Activated CD8-positive, alpha-beta T cell treated with anti-CD3 and anti-CD28 coated beads, Interleukin-2, amount 10 ng/mL, durations not matched to agents 7 days and 5 days (primary cell): ENCODE measurements at places on chromosomes 4 and X.

DNA sequence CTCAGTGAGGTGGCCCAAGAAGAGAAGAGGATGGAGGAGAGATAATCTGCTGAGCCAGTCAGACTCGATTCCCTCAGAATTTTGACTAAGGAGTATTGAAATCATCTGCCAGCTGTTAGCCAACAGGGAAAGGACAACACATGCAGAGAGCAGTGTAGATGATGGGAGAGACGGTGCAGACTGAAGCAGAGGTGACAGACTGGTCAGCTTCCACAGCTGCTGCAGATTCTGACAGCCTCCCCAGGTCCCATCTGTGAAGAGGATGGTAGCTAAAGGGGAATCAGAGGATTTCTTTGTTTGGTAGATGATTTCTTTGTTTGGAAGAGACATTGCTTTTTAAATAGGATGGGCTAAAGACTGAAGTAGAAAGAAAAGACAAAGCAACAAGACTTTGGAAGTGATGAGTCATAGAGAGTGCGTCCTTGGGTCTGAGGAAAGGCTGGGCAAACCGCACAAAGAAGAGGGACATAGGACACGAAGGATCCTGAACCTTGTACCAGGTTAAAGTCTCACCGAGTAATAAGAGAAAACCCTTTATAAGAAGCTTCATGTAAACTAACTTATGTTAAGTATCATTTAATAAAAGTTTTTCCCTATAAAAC is 27.6 kb downstream of the INTU start:
- DNase-seq, result no peak

GRCh38 chr4:107999932-108000539 is 10.3 kb downstream of the HADH start:
- DNase-seq, result no peak

GRCh38 chrX:36462142-36462541 is 542.6 kb downstream of the CFAP47 start:
- DNase-seq, result no peak

DNA sequence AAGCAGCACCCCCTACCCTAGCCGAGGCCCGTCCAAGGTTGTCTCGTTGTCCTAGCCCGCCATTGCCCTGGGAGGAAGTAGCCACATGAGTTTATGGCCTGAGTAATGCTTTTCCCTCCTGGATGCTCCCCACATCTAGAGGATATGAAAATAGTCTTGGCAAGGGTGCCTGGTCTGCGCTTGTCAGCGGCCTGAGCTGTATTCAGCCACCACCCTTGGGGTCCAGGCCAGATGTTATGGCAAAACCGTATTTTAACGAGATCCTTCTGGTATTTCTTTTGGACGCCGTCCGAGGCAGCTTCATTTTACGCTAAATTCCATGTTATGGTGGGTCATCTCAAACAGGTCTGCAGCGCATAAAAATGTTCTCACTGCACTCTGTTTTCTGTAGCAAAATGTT is 89.3 kb downstream of the GPR143 start:
- no peak for DNase-seq

GRCh38 chr4:123667496-123667895 is 270.9 kb downstream of the SPRY1 start:
- DNase-seq, result no peak

GRCh38 chrX:105226499-105226898 is 6.0 kb upstream of the TEX13A start:
- DNase-seq, result no peak
